Stimulated activated memory B cell treated with anti-CD40 and anti-IgM and Interleukin-4, amounts not matched to agents 10 μg/mL and 1 μg/mL and 100 μg/mL, for 72 hours (primary cell): ENCODE measurements at places on chromosomes 7 and 10.

DNA sequence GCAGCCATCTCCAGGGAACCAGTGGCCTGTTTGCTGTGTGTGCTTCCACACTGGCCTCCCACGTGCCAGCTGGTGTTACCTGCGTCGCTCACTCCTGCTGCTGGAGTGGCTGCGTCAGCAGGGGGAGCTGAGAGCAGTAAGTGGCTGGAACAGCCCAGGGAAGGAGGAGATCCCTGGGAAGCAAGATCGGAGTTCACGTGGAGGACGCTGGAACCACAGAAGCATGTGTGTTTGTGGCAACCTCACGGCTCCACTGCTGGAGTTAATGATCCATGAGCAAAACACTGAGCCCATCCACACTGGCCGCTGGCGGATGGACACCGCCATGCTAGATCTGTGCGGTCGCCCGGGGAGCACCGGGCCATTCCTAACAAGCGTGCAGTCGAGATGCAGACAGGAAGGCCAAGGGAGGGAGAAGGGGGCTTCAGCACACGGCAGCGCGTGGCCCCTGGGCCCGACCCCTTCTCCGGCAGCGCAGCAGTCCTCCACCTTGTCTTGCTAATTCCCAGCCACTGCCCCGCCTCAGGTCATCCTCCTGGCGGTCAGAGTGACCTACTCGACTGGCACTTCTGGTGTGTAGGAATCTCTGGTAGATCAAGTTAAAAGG, 68.5 kb upstream of the EEPD1 start:
- no peak for ATAC-seq

- no peak for ATAC-seq
These were observed 280.3 kb upstream of the PODXL start for GRCh38 chr7:131836733-131837132.

- ATAC-seq = no peak
These were observed 12.2 kb downstream of the GSAP start for GRCh38 chr7:77403957-77404356.

GRCh38 chr10:31000071-31000782, 31.4 kb downstream of the ZNF438 start:
- no peak for ATAC-seq

DNA sequence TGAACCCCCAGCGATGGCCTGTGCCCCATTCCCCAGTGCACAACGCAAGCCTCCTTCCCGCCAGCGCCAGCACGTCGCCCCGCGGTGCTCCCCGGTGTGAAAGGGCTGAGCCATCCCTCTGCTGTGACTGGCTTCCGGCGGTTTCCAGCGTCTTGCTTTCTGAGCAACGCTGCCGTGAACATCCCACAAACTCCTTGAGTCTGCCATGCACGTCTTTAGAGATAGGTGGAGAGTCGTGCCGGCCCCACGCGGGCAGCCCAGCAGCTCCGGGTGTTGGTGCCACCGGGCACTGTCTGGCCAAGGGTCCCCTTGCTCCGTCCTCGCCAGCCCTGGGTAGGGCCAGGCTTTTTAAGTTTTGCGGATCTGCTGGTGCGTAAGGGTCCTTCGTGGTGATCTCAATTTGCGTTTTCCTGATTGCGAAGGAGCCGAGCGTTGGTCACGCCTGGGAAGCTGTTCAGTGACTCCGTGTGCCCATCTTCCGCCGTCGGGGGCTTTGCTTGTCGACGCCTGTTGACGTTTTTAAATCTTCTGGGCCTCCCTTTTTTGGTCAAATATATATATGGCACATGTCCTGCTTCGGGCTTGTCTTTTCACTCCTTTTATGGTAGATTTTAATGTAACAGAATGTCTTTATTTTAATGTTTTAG, 70.6 kb downstream of the FOXL3 start:
- no peak for ATAC-seq

DNA sequence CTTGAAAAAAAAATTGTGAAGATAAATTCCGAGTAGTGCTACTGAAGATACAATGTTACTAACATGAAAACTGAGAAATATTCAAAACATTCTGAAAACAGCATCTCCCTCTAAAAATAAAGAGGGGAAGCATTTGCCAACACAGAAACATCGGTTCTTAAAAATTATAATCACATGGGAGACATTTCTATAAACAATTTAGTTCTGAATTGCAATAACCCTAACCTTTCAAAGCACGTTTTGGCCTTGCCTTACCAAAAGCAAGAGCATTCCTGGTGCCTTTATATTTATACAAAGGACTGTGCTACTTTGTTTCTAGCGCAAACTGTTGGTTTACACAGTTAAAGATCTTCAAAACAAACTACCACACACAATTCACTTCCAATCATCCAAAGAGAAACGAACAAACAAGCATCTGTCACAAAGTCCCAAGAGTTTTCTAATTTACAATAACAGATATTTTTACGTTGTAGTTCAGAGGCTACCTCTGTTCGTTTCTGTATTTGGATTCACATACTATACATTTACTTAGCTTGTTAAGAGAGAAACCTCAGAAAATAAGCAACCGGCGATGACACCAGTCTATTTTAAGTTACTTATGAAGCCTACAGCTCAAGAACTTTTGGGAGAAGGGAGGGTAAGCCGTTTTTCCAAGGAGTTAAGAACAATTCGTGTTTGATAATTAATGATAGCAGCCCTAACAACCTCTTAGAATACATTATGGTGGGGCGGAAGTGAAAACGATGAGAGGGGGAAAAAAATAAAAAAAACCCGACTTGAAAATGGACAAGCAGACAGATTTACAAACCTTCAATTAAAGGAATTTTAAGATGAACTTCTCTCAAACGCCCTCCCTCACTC, 1.3 kb downstream of the ABI1 start:
- no peak for ATAC-seq
